Retinal pigment epithelial cell (primary cell): ENCODE measurements at places on chromosomes 4 and X.

GRCh38 chr4:41561244-41561643 is 23.3 kb downstream of the LIMCH1 start:
- DNase-seq, result no peak

DNA sequence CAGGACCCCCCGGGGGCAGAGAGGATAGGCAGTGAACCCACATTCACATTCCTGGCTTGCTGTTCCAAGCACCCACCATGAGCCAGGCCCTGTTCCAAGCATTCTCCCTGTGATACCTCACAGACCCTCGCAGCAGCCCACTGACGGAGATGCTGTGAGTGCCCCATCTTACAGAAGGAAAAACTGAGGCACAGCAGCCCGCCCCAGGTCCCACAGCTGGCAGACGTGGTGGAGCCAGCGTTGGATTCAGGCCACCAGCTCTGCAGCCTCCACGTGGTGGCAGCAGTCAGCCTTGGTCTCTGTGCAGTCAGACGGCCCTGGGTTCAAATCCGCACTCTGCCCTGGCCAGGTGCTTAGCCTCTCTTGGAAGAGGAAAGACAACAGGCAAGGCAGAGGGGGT is 16.8 kb downstream of the MAN2B2 start:
- no peak for DNase-seq

GRCh38 chr4:10077483-10078335 is 38.9 kb downstream of the WDR1 start:
- no peak for DNase-seq

DNA sequence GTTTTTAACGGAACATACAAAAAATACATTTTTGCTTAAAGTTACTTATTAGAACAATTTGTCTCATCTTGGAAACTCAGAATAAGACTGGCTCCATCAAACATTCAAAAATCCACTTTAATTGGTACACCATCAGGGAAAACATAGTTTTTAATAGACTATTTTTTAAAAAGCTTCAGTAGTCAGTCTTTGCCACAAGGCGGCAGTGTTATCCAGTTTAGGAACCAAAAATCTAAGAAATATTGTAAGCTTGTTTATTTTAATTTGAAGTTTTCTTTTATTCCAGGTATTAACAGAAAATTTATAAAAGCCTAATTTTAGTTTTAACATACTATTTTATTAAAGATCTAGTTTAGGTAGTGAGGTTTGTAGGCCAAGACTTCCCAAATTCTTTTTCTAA is 107.7 kb downstream of the APOOL start:
- no peak for DNase-seq

- DNase-seq, result peak; percentile 55
Observed at GRCh38 chr4:91325495-91325894, 978.3 kb upstream of the GRID2 start.

DNA sequence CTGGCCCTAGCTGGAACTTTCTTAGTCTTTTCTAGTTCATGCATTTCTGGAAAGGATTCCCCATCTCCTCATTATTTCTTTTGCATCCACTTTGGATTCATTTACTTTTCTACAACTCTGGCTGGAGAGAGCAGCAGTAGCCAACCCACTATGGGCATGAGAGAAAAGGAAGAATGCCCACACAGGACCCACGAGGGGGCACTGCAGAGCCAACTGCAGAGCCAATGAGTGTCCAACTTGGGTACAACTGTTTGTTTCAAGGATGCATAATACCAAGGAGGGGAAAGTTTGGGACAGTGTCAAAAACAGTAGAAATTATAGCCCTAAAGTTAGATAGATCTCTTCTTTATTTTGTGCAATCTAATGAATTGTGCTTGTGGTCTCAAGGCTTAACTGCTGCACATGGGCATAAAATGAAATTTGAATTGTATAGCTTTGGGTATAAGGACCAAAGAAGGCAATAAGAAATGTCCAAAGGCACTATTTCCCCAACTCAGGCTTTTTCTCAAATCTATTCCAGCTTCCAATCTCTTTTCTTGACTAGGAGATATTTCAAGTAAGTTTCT is 230.6 kb downstream of the NSUN7 start:
- DNase-seq, result no peak

GRCh38 chr4:165048170-165048569 is 5.5 kb upstream of the TRIM75 start:
- DNase-seq, result no peak

DNA sequence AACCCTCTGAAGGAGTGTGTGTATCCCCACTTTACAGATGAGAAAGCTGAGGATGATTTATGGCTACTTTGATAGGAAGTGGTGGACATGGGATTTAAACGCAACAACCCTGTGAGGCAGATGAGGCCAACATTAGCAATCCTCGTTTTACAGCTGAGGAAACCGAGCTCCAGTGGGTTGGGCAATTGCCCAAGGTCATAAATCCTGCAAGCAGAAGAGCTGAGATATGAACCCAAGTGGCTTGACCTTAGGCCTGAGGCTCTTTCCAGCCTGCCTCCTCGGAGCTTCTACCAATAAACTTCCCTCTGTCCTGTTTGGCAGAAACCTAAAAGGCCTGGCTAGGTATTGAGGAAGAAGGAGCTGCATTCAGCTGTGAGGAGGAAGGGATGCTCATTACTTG is 185.5 kb upstream of the RBPJ start:
- DNase-seq, result no peak

DNA sequence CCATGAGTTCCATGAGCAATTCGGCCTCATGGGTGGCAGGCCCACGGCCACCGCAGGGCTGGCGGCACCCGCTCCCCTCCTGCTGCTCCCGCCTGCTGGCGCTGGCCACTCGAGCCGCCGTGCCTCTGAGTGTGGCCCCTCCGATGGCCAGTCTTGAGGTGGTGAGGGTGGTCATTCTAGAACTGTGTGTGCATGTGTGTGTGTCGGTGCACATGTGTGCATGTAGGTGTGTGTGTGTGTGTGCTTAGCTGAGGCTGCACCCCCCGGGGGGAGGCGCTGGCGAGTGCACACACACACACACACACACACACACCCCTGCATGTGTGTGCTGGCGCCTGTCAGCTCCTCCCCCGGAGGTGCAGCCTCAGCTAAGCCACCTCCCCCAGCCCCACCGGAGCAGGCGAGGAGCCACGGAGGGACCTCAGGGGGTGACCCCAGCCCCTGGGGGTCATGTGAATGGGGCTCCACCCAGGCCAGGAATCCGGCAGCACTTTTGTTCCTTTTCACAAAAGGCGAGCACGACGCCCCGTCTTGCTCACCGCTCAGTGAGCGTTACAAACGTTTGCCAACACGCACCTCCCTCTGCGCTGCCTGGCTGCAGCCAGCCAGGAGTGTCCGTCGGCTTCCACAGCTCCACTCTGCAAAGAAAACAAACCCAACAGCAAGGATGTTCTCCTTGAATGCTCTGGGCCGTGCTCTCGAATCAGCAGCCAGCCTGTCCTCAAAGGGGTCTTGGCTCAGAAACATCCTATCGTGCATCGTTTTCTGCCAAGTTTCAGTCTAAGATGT is 29.9 kb downstream of the FGFRL1 start:
- DNase-seq, result no peak

DNA sequence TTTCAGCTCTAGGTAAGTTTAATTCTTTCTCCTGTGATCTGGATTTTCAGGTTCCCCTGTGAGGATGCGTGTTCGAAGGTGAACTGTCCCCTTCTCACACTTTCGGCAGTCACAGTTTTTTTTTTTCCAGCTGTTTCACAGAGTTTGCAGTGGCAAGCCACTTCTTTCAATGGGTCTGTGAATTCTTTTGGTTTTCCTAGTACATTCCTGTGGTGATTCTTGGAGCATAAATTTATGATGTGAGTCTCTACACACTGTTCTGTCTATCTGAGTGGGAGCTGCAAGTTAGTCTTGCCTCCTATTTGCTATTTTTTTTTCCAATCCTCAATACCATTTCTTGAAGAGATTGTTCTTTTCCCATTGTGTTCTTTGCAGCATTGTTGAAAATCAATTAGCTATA is 595.5 kb downstream of the RAPGEF2 start:
- DNase-seq, result no peak

GRCh38 chrX:3518870-3519269 is 172.4 kb upstream of the MXRA5 start:
- no peak for DNase-seq

- DNase-seq, result no peak
Observed at GRCh38 chrX:155216940-155217440, 730 bp downstream of the VBP1 start.

GRCh38 chr4:6910340-6910959 is 824 bp downstream of the TBC1D14 start:
- DNase-seq, result no peak

- DNase-seq, result no peak
Observed at GRCh38 chr4:143230683-143231082, 46.0 kb downstream of the USP38 start.

DNA sequence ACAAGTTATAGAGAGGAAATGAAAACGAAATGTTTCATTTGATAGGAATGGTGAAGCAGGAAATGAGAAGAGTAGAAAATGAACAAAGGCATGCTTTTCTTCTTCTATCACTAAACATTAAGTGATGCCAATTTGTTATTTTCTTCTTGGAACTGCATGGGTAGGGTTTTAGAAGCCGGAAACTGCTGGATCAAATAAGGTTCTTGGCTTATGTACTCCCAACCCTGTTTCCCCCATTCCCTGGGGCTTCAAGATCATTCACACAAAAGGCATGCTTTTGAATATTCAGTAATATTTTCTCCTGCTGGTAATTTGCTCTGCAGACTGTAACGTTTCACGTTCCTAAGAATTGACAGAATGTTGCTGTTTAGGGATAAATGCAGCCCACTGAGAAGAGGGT is 224.1 kb downstream of the NLGN4X start:
- DNase-seq, result no peak

GRCh38 chr4:185399466-185399865 is 2.8 kb downstream of the ANKRD37 start:
- no peak for DNase-seq

GRCh38 chr4:109998867-109999584 is 86.3 kb downstream of the EGF start:
- no peak for DNase-seq

DNA sequence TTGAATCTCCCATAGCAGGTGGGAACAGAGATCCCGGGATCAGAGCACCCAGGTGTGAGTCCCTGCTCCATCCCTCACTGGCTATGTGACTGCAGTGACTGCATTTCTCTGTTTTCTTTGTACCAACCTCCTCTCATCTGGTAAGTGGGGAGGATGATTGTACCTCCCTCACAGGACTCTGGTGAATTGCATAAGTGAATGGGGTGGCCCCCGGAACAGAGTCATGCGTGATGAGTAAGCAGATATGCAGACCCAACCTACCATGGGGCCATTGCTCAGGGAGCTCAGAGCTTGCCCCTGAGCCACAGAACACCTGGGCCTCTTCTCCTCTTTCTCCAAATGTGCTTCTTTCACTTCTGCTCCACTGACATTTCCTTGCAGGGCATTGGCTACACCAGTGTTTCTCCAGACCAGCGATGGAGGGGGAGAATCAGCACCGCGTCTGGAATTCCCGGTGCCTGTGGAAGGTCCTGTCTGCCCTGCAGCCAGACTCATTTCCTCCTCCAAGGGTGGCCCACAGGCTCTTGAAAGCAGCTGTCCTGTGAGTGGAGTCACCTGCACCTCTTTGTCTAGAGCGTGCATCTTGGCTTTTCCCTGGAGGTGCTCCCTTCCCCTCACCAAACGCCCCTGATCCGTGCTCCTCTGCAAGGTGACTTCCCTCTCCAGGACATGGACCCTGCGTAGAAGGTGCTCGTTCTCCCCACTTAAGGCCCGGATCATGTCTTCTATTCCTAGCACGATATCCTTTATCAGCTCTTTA is 30.0 kb downstream of the C4orf50 start:
- DNase-seq, result no peak

DNA sequence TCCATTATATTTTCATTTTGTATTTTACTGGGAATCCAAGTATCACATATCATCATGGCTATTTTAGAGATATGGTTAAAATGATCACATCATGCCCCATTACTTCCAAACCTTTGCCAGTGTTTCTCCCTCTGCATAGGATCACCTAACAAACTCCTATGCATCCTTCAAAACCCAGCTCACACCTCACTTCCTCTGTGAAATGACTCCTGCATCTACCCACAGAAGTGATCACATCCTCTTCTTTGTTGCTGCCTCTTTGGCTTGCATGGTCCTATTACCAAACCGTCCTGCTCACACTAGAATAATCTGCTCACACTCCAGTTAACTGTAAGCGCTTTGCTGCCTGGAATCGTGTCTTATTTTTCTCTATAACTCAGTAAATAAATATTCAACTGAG is 74.7 kb upstream of the C4orf50 start:
- DNase-seq, result no peak

DNA sequence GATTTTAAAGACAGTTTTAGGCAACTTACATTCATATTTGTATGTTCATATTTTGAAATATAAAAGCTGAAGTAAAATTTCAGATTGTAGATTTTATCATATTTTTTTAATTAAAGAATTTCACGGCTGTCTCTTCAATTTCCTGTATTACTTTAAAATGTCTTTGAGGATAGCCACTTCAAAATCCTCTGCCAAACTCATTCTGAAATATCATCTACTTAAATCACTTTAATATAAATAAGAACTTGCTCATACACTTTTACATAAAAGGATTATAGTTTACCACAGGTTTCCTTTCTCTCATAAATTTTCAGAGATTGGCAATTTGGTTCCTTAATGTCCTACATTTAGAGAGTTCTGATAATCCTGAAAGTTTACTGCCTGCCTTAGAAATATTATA is 478.2 kb downstream of the ADGRL3 start:
- DNase-seq, result no peak

GRCh38 chr4:78630615-78631014 is 79.0 kb downstream of the ANXA3 start:
- DNase-seq, result no peak

DNA sequence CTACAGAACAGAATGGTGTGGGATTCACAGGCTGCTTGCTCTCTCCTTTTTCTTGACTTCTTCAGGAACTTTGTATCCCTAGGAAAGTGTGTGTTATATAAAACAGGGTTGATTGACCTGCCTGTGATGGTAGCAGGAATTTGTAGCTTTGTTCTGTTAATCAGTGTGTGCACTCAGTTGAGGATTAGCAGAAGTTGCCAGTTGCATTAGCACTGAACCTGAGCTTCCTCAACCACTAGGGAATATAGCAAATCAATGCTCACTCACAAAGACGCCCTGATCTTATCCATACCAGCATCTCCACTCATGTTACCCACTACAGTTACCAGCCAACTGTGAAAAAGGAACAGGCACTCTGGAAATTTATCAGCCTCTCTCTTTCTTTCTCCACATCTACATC is 319.1 kb upstream of the EMCN start:
- DNase-seq, result no peak
